ENCODE measurements at places on chromosomes 1 and 21.
A peak's percentile ranks its signal among the peaks of the same experiment; 100 is the strongest.

GRCh38 chr1:172393354-172393753 lies 27.1 kb upstream of the C1orf105 start:
- DNase-seq, result no peak

- no peak for DNase-seq
These were observed 48.5 kb upstream of the OLIG2 start for GRCh38 chr21:32977216-32977615.

DNA sequence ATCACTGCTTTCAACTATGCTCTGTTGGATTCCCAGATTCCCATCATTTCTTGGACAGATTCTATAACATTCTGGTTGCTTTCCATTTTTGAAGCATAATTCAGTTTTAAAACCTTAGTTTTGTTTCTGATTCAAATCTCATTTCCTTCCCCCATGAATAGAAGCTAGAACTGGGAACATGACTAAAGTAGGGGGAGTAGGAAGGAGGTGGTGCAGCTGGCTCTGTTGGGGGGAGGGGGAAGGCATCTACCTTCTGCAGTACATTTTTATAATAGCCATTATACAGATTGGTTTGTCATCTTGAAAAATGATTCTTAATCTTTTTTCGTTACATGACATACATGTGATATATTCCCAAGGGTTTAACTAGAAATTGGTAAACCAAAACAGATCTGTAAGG lies 48.1 kb downstream of the SMG7 start:
- DNase-seq, result no peak

GRCh38 chr1:36614991-36615390 lies 132.3 kb upstream of the CSF3R start:
- no peak for DNase-seq

DNA sequence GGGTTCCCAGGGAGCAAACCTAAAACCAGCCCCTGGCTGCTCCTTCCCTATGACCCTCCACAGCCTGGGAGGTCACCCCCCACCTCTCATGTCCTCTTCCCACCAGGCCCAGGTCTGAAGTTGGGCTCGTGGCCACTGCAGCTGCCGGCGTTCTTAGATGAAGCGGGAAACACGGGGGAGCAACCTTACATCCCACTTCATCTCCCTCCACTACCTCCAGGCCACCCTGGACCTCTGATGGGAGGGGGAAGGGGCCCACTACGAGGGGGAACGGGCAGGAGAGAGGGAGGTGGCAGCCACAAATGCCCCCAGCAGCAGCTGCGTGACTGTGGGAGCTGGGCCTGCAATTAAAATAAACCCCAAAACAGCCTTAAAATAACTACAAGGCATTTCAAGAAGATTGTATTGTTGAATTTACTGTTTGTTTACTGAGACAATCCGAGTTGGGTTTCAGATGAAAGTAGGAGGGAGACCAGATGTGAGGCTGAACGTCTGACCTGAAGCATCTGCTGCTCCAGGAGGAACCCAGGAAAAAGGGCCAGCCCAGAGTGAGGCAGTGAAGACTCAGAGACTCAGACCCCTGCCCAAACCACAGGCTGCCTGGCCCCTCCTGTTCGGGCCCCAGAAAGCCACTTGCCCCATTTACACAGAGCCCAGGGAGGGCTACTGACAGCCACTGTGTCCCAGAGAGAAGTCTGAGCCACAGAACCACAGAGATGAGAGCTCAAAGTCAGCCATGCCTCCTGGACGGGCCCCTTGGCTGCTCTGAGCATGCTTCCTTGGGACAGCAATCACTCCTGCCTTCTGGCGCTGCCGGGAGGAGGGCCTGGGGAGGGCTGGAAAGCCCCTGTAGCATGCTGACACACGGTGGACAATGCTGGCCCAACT lies 59.8 kb downstream of the GLIS1 start:
- DNase-seq, result no peak

DNA sequence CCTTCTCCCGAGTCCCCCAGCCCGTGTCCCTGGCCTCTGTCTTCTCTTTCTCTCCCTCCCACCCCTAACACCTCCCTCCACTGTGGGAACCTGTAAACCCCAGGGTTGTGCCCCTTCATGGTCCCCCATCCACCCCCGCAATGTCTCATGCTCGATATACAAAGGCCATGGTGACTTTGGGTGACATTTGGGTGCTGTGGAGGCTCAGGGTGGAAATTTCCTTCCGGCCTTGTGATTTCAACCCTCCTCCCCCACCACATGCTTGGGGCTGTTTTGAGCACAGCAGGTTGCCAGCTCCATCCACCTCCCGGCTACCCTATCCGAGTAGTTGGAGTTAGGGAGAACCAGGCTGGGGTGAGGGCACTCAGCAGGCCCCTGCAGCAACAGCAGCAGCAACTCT lies 25.7 kb upstream of the VPS13D start:
- DNase-seq, result peak; percentile 15

DNA sequence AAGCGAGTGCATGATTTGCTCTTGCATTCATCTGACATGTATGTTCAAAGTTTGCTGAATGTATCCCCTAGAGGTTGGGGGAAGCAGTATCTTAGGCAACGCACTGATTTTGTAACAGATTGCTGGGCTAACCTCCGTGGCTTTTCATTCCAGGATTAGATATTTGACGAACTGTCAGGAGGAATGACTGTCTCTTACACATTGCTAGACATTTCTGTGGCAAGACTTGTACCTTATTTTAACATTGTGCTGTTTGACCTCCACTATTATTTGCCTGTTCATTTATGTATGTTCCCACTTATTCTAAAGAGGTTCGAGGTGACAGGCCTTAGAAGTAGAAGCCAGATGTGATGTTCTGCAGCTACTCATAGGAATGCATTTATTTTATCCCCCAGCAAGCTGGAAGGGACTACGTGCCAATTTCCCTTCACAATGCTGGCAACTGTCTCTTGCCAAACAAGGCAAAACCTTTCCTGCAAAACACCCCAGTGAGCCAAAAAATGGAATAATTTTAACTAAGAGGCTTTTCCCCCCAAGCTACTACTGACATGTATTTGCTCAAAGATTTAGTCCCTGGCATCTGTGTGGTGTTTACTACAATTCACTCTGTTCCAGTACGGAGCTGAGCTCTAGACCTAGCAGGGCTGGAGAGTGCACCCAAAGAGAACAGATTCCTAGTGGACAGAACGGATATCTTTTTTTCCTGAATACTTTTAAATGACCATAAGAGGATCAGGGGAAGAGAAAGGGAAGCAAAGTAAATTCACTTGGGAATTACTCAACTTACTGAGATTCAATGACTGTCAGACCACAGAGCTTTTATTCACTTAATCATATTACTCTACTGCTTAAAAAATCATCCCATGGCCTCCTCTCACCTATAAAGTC lies 646.2 kb downstream of the SMYD3 start:
- no peak for DNase-seq

DNA sequence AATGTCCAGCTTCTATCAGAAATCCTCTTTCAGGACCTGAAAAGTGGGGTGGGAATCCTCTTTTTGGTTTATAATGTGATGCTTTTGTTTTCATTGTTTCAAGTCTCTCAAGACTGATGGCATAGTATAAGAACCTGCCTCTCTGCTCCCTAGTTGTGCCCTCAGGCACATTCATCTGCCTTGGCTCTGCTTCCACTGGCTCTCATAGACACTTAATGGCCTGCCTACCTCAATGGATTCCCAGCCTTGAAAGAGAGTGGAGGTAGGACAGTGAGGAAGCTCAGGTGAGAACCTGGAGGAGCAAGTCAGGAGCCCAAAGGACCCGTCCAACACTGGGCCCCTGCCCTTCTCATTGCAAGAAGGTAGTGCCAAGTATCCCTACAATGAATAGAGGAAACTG lies 4.8 kb downstream of the TTLL7 start:
- no peak for DNase-seq

- no peak for DNase-seq
These were observed 20.1 kb downstream of the UBE2U start for GRCh38 chr1:64223329-64224151.

- no peak for DNase-seq
These were observed 202.7 kb upstream of the FOXD3 start for GRCh38 chr1:63119575-63120155.

GRCh38 chr1:55067022-55067778 lies 27.9 kb downstream of the PCSK9 start:
- DNase-seq, result no peak

GRCh38 chr1:189619682-189620332 lies 857.9 kb downstream of the BRINP3 start:
- DNase-seq, result no peak
